ENCODE measurements at places on chromosomes 7 and 10.

- no peak for DNase-seq
Observed at GRCh38 chr7:92303761-92304160, 58.0 kb downstream of the ANKIB1 start.

DNA sequence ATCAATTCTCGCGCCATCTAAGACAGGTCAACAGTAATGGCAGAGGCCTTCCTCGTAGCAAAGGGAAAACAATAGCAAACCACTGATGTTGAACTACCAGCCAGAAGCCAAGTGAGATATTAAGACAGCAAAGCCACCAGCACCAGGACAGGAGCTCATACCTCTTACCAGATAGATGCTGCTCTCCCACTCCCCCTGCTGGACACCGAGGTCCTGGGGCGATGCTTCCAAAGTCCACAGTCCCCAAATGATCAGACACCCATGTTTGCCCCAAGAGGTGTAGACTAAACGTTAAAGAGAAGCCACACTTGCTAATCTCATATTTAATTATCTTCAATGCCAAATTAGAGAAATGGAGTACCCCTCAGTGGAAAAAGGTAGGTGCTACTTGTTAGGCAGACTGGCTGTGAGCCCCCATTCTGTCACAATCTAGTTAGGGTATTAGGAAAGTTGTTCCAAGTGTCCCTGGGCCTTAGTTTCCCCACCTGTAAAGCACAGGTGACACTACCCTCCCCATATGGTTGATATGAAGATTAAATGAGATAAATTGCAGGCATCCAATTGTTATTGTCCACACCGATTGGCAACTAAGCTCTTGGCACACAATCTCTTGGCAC is 39.9 kb downstream of the TOMM7 start:
- DNase-seq: no peak

- DNase-seq: no peak
Observed at GRCh38 chr10:12919574-12919973, 81.9 kb downstream of the CCDC3 start.

- DNase-seq: peak; percentile 12
Observed at GRCh38 chr7:118214051-118214832, 10.3 kb upstream of the ANKRD7 start.

GRCh38 chr10:17200001-17200911 is 1.2 kb downstream of the TRDMT1 start:
- DNase-seq: no peak

GRCh38 chr10:87064651-87065050 is 30.0 kb downstream of the GLUD1 start:
- DNase-seq: no peak

DNA sequence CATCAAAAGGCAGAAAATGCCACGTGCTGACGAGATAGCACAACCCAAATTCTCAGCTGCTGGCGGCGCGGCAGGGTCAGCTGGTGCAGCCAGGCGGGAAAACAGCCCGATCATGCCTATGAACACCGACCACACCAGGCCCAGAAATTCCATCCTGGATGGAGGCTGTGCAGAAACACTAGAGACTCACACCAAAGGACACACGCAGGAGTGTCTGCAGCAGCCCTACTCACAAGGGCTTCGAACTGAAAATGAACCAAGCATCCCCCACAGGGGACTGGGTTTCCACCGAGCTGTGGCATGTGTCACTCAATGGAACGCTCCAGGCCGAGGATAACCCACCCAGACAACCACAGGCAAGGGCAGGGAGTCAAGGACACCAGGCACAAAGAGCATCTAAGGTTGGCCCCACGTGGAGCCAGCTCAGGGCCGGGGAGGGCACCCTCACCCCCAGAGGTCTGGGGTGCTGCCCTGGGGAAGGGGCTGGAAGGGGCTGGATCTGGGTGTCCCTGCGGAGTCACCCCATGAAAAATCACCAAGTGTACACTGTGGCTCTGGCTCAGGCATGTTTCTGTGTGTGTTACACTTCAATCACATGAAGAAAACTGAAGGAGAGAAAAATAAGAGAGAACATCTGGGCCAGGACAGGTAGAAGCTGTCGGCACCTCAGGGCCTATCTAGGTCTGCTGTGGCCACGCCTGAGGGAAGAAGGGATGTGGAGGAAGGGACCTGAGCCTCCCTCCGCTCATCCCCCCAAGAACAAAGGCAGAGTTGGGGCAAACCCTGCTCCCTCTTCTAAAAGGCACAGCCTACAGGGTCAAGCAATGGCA is 33.0 kb downstream of the RASGEF1A start:
- DNase-seq: no peak

GRCh38 chr10:54478601-54479000 is 322.4 kb downstream of the PCDH15 start:
- no peak for DNase-seq

DNA sequence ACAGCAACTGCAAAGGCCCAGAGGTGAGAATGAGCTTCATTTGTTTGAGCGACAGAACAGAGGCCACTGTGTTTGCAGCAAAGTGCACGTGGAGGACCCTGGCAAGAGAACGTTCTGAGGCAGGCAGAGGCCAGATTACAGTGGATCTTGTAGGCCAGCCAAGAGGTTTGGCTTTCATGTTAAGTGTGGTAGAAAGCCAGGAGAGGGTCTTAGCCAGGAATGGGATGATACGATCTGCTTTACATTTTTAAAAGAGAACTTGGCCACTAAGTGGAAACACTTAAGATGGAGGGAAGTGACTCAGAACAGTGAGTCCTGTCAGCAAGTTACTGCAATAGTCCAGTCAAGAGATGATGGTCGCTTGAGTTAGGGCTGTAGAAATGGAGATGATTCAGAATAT is 4.6 kb downstream of the CCDC136 start:
- DNase-seq: no peak

DNA sequence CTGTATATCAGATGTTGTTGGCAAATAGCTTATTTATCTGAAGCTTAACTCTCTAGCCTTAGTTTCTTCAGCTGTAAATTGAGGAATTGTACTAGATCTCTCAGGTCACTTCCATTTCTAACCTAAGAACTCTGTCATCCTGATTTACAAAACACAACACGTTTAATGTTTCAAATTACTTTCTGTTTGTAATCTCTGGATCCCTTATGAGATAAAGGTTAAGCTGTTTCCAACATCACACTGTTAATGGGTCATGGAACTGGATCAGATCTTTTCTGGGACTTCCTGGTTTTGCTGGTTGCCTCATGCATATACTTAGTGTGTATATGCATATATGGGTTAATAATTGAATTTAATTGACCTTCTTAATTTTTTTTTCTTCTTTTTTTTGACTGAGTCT is 9.9 kb downstream of the SAMD8 start:
- DNase-seq: no peak

DNA sequence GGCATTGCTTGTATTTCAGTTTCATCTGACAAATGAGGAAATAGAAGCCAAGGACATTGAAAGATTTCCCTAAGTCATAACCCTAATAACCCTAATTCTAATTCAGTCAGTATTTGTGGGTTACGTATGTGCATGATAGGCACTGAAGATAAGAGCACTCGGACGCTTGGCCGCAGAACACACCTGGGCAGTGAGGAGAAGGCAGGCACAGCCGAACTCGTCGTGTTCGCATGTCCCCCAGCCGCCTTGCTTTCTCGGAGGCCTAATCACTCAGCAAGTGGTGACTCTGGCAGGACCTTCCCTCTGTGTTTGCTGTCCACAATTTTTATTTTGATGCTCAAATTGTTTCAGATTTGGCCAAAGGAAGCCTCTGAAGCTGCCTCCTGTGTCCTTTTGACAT is 23.7 kb downstream of the HKDC1 start:
- DNase-seq: no peak

DNA sequence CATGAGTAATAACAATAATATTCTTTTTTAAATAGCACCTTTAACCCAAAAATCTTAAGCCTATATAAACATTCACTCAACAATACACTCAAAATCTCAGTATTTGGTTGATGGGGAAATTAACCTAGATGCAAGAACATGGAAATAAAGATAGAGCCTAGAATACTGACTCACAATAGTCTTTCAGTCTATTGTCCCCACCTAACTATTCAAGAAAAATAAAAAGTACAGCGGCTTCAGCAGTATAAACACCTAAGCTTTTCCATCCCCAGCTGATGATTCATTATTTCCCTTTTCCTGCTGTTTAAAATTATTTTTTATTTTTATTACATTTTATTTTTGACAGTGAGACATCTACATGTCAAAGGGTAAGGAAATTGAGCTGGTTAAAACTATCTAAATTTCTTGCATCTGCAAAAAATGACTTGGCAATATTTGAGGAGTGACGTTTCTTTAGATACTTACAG is 201.4 kb downstream of the FZD1 start:
- DNase-seq: no peak

GRCh38 chr7:152633504-152633903 is 42.4 kb downstream of the XRCC2 start:
- no peak for DNase-seq

GRCh38 chr10:5709865-5710264 is 25.2 kb downstream of the TASOR2 start:
- no peak for DNase-seq

DNA sequence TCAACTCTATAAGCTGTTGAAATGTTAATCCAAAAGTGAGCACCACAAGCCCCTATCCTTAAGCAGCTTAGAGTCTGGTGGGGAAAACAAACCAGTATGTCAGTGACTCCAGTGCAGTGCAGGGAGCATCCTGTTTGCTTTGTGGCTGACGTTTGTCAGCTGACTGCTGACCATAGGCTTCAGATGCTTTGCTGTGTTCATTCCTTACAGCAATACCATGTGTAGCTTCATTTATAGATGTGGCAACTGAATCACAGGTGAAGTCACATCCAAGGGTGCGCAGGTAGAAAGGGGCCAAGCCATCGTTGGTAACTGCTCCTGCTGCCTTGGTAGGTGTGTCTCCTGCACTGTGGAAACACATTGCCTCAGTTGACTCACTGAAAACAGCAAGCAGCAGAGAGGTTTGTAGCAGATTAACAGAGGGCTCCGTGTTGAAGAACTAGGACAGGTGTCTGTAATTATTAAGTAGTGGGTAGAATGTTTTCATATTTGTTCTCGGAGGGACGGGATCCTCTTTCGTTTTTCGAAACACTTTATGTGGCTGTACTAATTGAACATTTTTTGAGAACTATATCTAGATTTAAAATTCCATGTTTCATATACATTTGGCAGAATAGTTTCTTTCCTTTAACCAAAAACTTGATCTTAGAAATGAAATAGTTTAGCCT is 2.0 kb downstream of the INSIG1 start:
- peak; percentile 51 for DNase-seq

DNA sequence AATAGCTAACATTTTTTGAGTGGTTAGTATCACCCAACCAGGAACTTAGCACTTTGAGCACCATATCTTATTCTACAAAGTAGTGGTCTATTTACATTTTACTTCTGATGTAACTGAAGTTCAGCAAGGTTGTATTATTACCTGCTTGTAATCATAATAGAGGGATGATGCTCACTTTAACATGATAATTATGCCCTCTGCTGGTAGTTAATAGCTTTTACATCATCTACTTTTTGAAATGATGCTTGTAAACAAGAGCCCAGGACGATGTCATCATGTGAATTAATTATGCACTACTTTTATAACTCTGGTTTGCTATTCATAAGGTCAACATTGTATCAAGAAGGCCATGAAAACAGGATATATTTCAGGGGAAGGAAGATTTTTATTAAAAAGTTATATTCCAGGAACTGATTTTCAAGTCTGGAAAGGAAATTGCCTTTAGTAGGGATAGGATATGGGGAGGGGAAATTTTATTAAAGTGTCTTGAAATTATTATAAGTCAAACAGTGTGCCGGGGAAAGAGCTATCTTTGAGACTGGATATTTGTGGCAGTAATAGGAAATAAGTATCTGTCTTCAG is 80.3 kb upstream of the SCIN start:
- DNase-seq: no peak

All from C1 segment of cervical spinal cord (tissue), 14 donors.